Stimulated activated CD8-positive, alpha-beta memory T cell treated with anti-CD3 and anti-CD28 coated beads, Interleukin-7, amount 100 ng/mL, for 4 hours (primary cell): ENCODE measurements at places on chromosomes 2 and 18.

GRCh38 chr18:36315736-36316135, 18.2 kb downstream of the FHOD3 start:
- DNase-seq, result no peak

- no peak for DNase-seq
Measured at GRCh38 chr2:166494140-166494624, at the start of gene SCN7A. Gene SCN7A (minus strand): TSS chr2:166494249. CDS start chr2:166477696, 16,553 bp downstream.

- DNase-seq, result no peak
Measured at GRCh38 chr2:22406625-22407024, 978.4 kb upstream of the KLHL29 start.

GRCh38 chr2:65537651-65538385, 105.4 kb upstream of the SPRED2 start:
- no peak for DNase-seq

GRCh38 chr18:59535055-59535454, 162.2 kb downstream of the CCBE1 start:
- DNase-seq, result no peak

DNA sequence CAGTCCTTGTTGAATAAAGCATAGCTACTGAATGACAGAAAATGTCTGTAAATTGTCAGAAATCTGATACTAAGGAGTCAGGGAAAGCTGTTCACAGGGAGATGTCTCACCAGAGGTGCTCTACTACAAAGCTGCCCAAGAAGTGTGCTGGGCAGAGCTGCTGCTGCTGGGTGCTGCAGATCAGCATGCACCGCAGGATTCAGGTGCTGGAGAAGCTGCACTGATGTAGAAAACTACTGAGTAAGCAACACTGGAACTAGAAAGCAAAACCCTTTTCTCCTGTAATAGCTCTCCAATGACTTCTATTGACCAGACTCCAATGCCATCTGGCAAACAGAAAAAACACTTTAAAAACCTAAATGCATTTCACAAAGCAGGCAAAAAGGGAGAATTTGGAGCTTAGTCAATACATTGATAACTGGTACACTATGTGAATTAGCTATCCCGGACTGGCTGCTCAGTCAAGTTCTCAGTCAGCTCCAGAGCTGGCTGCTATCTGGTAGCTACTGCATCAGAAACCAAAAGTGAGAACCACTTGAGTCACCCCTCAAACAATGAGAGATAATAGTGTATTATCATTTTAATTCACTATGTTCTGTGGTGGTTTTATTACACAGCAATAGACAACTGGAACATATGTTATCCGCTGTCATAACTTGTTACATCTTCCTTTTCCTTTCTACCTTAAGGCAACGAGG, 493.1 kb downstream of the CPS1 start:
- DNase-seq, result no peak

- DNase-seq, result no peak
Measured at GRCh38 chr18:44331656-44332570, 348.8 kb upstream of the SETBP1 start.

GRCh38 chr2:136230464-136230863, 112.5 kb upstream of the CXCR4 start:
- no peak for DNase-seq

DNA sequence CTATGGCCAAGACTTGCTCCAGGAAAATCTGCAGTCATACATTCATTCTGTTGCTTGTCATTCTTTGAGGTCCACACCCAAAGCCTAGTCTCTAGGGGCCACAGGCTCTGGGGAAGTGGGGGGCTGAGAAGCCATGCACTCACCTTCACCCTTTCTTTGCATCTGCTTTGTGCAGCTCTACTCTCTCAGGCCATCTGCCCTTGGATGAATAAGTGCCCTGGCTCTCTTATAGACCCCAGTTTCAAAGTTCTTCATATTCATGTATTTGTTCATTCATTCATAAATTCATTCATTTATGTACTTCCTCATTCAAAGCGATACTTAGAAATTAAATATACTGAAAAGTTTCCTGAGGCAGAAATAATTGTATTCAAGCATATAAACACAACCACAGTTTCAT, 130.3 kb upstream of the FAM98A start:
- DNase-seq, result no peak
